ENCODE measurements at places on chromosomes 12 and 14. TPM values are rescaled to one million over a fixed set of nuclear protein-coding genes. Genes with fewer than 3 reads are reported as not detected.

- DNase-seq: no peak
Measured at GRCh38 chr12:128810182-128811127, 13.3 kb downstream of the SLC15A4 start.

DNAH10 gene
- 6.4 TPM for polyA plus RNA-seq

- DNase-seq: no peak
Measured at GRCh38 chr12:87305481-87305880, 723.7 kb downstream of the C12orf50 start.

SLC6A15 gene
- 0.80 TPM for polyA plus RNA-seq

IL26 gene
- not detected for polyA plus RNA-seq

CLEC2A gene
- not detected for polyA plus RNA-seq

- peak; percentile 4 for DNase-seq
Measured at GRCh38 chr12:16573398-16574077, 32.4 kb downstream of the LMO3 start.

STRN3 gene
- 45.6 TPM for polyA plus RNA-seq

USP44 gene
- polyA plus RNA-seq: 2.6 TPM

DNA sequence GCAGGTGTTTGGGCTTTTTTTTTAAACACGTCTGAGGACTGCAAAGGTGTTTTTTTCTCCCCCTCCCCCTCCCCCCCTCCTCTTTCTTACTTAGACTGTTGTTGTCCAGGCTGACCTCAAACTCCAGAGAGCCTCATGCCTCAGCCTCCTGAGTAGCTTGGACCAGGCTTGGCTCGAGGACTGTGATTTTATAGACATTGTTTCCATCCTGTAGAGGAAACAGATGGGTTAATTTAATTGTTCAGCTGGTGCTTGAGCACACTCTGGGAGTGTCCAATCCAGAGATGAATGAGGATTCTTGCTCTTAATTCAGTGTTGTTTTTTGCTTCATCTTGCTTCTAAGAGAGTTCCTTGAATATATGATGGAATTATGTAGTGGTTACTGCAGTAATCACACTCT lies 42.1 kb downstream of the RASSF3 start:
- no peak for DNase-seq

DPY19L2 gene
- polyA plus RNA-seq: 30.1 TPM

GALNT6 gene
- polyA plus RNA-seq: 5.0 TPM

FAR2 gene
- polyA plus RNA-seq: 43.4 TPM

CARMIL3 gene
- polyA plus RNA-seq: 2.7 TPM

- no peak for DNase-seq
Measured at GRCh38 chr12:11584221-11584855, 65.1 kb upstream of the ETV6 start.

- no peak for DNase-seq
Measured at GRCh38 chr12:106205208-106206069, 42.4 kb downstream of the CKAP4 start.

DNA sequence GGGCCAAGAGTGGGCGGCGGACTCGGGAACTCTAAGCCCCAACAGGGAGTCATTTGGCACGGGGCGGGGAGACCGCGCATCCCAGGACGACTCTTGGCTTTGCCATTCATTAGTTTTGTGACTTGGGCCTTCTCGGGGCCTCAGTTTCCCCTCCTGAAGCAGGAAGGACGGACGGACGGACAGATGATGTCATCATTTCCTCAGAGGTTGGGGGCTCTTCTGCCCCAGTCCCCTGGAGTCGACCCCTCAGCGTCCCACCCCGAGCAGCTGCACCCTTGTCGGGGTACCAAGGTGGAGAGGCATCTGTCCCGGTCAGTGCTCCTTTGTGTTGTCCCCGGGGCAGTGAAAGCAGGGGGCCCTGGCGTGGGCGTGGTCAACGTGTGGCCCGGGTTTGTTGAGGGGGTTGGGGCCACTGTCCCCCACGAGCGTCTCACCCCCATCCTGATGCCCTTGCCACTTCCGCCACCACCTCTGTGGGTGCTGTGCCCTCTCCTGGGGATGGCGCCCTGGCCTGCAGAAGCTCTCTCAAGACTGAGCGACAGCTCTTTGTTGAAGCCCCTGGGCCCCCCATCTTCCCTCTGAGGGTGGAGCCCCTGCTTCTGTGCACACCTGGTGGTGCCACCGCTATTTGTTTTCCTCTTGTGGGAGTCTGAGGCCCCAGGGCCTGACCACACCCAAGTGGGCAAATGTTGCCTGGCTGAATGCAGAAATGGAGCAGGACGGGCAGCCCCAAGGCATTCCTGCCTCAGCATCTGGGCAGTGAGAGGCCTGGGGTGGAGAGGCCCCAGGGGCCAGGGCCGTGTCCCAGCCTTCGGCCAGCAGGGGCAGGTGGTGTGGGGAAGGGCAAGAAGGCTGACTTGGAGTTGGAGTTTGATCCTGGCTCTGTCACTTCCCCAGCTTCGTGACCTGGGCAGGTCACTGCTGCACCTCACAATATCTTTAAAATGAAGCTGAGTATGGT lies 896 bp downstream of the HHIPL1 start:
- DNase-seq: no peak

VWF gene
- 7.3 TPM for polyA plus RNA-seq

DNA sequence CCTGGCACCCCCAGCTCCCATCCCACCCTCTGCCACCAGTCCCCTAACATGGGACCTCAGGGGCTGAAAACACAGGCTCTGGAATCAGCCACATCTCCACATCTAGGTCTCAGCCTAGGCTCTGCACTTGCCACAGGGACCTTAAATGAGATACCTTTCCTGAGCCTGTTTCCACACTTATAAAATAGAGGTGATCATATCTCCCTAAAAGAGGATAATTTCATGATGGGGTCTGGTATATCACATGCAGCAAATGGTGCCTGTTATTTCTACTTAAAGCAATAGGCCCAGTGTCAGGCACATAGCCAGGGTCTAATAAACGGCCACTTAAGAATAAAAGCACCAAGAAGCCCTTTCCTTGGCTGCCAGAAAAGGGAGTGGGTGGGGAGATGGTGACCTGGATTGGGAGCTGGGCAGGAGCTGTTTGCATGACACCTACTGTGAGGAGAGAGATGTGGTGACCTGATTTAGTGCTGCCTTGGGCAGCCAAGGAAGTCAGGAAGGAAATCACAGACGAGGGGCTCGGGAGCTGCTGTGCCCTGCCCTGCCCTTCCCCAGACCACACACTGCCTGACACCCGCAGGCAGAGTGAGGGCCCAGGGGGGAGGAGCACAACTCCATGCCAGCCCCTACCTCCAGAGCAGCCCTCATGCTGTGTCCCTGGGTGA lies 71.2 kb downstream of the IRF2BPL start:
- DNase-seq: no peak

- DNase-seq: no peak
Measured at GRCh38 chr12:113727651-113728061, 238.5 kb downstream of the RBM19 start.

- DNase-seq: no peak
Measured at GRCh38 chr12:112536367-112536730, 117.6 kb downstream of the PTPN11 start.

- DNase-seq: no peak
Measured at GRCh38 chr12:27493260-27493940, 30.6 kb upstream of the PPFIBP1 start.

GRCh38 chr12:50211392-50212070 lies 44.4 kb upstream of the CERS5 start:
- DNase-seq: no peak

TRPV4 gene
- polyA plus RNA-seq: 18.8 TPM

- no peak for DNase-seq
Measured at GRCh38 chr14:86780876-86781510, 1212.0 kb downstream of the GALC start.

ADAM21 gene
- 0.34 TPM for polyA plus RNA-seq

GRCh38 chr12:118617611-118618450 lies 241.5 kb downstream of the SUDS3 start:
- no peak for DNase-seq

FAM186B gene
- polyA plus RNA-seq: 1.1 TPM

GRCh38 chr12:87847147-87847546 lies 182.1 kb downstream of the C12orf50 start:
- DNase-seq: no peak

DPPA3 gene
- not detected for polyA plus RNA-seq

- DNase-seq: peak; percentile 45
Measured at GRCh38 chr12:55930771-55931316, at the start of gene DGKA. DGKA (plus strand) TSS chr12:55931162; CDS start chr12:55936504, 5,342 bp downstream.

DNA sequence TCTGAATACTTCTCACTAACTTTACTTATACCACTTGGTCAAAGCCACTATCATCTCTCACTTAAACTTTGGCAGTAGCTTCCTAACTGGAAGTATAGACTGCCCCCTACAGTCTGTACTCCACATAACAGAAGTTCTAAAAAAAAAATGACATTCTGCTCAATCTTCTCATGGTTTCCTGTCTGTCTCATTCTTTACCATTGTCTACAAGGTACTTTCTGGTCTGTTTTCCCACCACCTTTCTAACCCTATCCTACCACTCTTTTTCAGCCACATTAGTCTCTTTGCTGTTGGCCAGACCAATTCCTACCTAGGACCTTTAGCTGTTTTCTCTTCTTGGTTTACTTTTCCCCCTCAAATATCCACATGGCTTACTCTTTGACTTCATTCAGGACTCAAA lies 14.7 kb downstream of the CPSF6 start:
- no peak for DNase-seq

GRCh38 chr12:88802096-88802706 lies 221.9 kb upstream of the KITLG start:
- DNase-seq: no peak

CLEC7A gene
- 1.9 TPM for polyA plus RNA-seq

KRT85 gene
- polyA plus RNA-seq: not detected

GRCh38 chr12:129520739-129521138 lies 383.1 kb downstream of the TMEM132D start:
- no peak for DNase-seq

AKAP6 gene
- polyA plus RNA-seq: 2.6 TPM

DNA sequence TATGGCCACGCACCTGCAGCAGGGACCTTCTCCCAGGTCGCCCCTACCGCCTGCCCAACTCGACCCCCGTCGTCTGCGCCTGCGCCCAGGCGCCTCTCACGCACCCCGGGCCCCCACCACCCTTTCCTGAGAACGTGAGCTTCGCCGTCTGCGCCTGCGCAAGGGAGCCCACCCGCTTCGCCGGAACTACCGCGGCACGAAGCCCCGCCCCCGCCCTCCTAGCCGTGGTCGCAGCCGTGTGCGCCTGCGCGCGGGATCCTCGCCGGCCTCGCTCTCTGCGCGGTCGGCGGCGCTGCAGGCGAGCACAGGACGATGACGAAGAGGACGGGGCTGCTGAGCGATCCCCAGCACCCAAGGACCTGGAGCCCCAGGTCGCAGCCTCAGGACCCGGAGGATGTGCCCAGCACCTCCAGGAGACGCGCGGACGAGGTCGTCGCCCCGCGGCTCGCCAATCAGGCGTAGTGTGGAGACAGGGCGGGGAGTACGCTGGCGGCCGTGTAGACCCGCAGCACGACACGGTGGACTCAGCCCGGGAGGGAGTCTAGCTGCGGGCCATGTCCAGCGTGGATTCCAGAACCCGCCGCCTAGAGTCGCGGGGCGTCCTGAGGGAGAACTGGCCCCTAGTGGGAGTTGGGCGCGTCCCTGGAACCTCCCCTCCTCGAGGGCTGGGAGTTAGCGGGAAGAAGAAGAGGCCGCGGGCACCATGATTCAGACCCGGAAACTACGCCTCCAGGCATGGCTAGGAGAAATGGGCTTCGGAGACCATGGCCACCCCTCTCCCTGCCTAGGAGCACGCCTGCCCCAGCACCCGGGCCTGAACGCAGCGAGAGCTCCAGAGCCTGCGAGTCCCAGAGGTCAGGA lies 1120.8 kb upstream of the TMEM132C start:
- DNase-seq: peak; percentile 82

GRCh38 chr12:117404203-117404853 lies 42.9 kb upstream of the NOS1 start:
- no peak for DNase-seq

- no peak for DNase-seq
Measured at GRCh38 chr12:70157099-70157498, 86.1 kb upstream of the CNOT2 start.

DNA sequence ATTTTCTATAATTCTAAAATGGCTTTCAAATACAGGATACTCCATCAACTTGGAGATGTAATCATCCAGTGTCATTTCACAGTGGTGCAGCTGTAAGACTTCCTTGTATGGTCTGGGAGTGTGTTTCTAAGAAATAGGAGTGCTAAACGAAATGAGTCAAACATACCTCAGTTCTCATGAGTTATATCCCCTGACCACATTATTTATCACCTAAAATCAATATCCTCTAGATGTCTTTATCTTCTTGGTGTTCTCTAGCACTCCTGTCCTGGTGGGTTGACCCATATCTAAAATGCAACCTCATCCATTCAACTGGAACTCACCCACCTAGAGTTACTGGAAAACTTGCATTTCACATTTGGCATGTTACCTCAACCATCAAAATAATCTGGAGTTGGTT lies 33.2 kb downstream of the TMEM30B start:
- no peak for DNase-seq

DNA sequence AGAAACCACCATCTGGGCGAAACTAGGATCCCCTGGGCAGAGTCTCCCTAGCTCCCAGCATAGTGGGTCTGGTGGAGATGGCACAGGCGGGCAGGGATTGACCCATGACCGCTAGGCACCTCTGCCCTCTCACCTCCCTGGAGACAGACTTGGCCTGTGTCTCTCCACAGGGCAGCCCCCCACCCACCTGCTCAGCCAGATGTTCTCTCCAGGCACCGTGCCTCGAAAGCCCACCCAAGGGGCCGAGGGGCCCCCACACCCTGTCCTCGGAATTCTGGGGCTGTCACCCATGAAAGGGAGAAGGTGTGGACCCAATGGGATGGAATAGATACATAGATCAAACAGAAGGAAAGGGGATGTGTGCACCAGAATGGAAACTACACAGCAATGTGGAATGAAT lies 229.1 kb upstream of the RTL1 start:
- DNase-seq: no peak

NOXRED1 gene
- polyA plus RNA-seq: 3.5 TPM

SLC10A1 gene
- polyA plus RNA-seq: 0.26 TPM

GRCh38 chr14:34450542-34450915 lies 11.5 kb downstream of the SPTSSA start:
- DNase-seq: no peak

DNA sequence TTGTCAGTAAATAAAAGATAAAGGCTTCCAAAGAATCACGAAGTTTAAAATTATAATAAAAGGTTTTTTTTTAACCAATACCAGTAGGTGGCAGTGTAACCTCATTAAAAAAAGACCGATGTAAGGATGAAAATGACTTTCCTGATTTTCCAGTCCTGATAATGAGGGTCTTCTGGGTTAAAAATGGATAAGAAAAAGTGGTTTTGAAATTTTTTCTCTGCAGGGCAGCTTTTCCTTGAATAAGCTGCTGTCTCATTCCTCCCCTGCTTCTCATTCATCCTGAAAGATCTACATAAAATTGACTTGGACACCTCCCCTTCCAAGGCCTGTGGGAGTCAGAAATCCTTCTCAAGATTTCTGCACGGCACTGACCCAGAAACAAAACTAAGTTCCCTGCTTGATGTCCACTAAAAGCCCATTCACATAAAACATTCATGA lies 58.9 kb upstream of the FBXO33 start:
- DNase-seq: peak; percentile 56

CLEC4D gene
- 0.56 TPM for polyA plus RNA-seq

GRCh38 chr12:116978791-116979508 lies 68.2 kb downstream of the FBXW8 start:
- no peak for DNase-seq
